ENCODE measurements at places on chromosomes 5 and 9.

DNA sequence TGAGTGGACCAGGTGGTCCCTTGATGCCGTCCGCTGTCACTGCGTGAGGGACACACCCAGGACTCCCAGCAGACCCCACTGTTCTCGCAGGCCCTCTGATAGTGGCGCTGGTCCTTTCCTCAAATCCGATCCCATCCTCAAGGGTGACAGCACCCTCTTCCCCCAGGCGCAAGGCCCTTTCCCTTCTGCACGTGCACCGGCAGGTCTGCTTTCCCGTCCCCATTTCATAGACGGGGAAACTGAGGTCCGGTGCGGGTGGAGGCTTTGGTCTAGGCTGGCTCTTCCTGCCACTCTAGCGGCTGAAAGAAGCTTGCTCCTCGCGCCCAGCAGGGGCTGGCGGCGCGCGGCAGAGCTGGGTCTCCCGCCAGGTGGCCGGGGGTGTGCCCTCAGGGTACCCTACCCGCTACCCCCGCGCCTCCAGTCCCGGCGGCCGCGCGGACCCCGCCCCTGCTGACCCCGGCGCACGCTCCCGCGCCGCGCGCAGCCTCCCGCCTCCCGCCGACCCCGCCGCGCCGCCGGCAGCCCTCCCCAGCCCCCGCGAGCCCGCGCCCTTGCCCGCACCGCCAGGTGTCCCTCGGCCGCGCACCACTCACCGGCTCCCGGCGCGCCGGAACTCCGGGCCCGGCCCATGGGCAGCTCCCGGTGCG lies 453 bp downstream of the RASGEF1C start:
- no peak for DNase-seq

DNA sequence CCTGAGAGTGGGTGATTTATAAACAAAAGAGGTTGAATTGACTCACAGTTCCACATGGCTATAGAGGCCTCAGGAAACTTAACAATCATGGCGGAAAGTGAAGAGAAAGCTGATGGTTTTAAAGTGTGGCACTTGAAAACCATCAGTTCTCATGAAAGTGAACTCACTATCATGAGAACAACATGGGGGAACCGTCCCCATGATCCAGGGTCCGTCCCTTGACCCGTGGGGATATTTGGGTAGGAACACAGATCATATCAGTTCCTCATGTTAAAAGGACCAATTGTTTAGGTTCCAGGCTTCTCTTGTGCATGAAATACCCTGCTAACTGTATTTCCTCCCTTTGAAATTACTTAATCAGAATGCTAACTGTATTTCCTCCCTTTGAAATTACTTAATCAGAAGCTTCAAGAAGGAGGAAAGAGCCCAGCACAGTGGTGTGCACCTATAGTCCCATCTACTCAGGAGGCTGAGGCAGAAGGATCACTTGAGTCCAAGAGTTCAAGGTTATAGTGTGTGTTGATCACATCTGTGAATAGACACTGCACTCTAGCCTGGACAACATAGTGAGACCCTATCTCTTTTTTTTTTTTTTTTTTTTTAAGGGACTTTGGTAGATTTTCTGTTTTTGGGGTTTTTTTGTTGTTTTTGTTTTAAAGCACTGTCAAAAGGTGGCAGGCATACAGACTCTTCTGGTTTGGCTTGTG lies 24.8 kb downstream of the TTC1 start:
- no peak for DNase-seq

DNA sequence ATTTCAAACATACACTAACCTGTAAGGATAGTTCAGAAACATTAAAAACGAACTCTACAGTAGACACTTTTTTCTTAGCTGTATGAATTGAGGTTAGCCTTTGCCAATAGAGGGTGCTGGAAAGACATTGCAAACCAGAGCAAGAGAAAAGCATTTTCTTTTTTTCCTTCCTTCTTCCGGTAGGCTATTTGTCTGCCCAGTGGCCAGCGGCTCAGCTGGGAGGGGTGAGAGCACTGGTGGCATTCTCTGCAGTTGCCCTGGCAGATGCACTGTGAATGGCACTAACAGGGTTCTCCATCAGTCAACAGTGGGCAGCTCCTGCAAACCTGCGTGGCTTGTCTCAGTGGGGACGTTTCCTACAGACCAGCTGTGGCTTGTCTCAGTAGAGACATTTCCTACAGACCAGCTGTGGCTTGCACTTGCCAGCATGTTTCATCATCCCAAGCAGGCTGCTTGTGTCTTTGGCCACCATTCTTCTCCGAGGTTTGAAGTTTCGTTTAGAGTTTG lies 984.5 kb upstream of the CDH18 start:
- peak; percentile 70 for DNase-seq

DNA sequence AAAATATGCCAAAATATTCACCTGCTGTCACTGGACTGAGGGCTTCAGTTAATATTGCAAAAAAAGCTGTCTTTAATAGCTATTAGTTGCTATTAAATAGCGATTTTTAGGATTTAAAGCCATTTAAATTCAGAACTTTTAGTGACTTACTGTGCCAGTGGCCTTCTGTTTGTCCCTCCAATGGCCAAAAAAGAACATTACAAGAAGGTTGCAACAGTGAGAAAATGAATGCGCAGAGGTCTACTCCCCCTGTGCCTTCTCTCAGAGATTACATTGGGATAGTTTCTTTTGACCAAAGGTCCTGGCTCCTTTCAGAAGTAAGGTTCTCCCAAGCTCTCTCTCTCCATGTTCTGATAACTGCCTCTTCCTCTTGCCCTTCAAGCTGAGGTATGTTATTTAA lies 930.3 kb upstream of the ARRDC3 start:
- no peak for DNase-seq

DNA sequence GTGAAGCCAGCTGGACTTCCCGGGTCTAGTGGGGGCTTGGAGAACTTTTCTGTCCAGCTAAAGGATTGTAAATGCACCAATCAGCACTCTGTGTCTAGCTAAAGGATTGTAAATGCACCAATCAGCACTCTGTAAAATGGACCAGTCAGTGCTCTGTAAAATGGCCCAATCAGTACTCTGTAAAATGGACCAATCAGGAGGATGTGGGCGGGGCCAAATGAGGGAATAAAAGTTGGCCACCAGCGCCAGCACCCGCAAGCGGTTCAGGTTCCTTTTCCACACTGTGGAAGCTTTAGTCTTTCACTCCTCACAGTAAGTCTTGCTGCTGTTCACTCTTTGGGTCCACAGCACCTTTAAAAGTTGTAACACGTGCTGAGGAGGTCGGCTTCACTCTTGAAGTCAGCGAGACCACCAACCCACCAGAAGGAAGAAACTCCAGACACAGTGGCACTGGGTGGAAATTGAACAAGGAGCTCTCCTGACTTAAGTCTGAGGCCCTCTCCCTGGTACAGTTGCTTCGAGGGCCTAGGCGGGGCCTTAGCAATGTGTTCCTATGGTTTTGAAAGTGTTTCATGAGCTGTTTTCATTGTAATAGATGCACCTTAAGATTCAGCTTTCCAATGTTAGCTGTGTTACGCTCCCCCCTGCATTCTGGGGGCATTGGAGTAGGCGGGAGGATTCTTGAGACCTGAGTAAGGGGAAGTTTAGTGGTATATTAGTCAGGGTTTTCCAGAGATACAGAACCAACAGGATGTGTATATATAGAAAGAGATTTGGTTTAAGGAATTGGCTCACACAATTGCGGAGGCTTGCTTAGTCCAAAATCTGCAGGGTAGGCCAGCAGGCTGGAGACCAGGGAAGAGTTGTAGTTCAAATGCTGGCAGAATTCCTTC lies 21.5 kb upstream of the MYO10 start:
- no peak for DNase-seq

DNA sequence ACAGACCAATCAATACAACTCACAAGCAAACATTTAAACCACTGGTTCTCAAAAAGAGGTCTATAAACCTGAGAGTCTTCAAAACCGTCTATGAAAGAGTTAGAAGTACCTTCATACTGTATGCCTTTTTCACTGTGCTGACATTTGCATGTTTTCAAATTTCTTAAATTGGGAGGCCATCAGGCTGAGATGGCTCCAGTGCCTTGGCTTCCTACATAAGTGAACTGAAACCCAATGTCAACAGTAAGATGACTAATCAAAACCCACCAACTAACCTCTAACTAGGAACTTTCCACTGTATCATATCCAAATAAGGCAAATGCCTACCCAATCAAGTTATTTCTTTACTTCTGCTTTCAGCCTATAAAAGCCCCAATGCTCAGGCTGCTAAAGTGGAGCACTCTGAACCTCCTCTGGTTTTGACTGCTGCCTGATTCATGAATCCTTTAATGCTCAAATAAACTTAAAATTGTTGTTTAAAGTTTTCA lies 35.1 kb downstream of the FAM13B start:
- no peak for DNase-seq

- DNase-seq = no peak
These were observed 77.8 kb downstream of the MUSK start for GRCh38 chr9:110746211-110746930.

- no peak for DNase-seq
These were observed 27.8 kb downstream of the ADRA1B start for GRCh38 chr5:159944056-159944600.

- DNase-seq = no peak
These were observed 275.3 kb downstream of the HTR1A start for GRCh38 chr5:63686938-63687337.

GRCh38 chr5:111507276-111507675 lies 5.1 kb downstream of the STARD4 start:
- DNase-seq = no peak

DNA sequence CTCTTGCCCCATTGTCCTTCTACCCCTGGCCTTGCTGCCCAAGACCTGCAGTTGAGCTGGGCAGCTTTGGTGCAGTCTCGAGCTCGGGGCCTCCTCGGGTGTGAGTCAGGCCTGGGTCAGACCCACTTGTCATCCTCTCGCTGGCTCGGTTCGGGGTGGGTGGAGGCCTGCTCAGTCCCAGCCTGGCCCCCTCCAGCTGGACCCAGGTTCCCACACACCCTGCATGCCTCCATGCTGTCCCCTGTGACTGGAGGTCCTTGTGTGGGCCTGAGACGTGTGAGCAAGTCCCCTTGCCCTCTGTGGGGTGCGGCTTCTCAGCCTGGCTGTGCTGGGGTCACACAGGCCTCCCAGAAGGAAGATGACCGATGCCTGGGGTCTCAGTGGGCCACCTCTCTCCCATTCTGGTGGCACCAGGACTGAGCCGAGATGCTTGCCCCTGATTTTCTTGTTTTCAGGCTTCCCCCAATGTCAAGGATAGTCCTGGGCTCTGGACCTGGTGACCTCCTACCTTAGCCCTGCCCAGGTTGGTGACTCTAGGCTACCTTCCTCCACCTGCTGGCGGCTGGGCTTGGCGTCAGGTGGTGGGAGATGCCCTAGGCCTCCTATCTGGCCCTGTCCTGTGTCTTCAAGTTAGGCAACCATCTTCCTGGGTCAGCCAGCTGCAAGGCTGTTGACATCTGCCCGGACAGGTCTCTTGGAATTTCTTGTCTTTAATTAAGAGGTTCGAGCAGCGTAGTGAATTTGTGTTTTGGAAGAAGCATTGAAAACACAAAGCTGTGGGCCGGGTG lies 15.1 kb downstream of the WNK2 start:
- DNase-seq = no peak

DNA sequence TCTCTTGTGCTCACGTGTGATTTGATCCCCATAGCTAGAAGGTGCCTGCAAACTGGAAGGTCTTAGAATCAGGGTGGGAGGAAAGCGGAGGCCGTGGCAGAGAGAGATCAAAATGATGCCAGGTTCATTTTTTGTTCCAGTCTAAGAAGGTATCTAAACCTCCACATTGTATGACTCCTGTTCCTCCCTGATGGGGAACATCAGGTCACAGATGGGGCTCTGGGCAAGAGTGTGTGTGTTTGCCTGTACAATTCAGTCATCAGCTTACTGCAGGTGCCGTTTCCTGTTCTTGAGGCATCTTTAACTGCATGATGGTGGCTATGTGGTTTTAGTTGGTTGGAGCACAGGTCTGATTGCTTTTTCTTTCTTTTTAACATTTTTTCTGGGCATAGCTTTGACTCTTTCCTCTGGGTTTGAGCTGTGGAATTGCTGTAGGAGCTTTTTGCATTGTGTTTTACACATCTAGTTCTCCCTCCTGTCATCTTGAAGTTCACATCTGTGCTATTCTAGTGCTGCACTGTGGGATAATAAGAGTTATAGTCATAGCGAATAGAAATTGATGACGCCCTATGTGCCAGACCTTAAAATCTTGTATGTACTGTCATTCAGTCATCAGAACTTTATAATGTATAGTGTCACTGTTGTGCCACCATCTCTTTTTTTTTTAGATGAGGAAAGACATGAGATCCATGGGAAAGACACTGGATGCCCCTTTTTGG lies 30.8 kb downstream of the ARHGAP26 start:
- no peak for DNase-seq

DNA sequence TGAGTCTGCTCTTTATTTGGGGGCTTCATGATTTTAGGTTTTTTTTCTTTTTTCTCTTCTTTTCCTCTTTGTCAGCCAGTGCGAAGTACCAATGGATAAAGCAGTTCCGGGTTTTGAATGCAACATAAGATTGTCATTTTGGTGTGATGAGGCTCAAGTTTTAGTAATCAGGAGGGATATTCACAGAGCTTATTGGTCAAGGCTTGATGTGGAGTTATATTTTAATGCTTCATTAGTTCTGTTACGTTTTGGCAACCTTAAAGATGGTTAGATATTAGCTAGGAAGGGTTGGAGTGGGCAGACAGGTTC lies 1.4 kb downstream of the PIK3R1 start:
- DNase-seq = no peak

- DNase-seq = no peak
These were observed 45.1 kb downstream of the SH3GL2 start for GRCh38 chr9:17623965-17624364.

DNA sequence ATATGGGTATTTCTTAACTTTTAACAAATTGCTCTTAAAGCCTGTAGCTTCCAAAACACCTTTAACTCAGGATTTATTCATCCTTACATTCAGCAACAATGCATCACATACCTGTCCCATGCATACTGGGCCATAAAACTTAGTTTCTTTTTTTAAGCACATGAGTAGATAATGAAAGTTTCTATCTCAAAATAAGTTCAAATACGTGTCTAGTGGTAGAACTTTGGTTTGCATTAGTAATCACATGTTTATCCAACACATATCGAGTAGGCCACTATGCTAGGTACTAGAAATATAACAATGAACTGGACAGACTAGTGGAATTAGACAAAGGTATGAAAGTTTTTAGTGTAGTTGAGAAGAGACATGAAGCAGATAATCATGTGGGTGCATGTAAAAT lies 99.6 kb downstream of the DOCK2 start:
- DNase-seq = no peak

GRCh38 chr5:139543423-139543991 lies 17.6 kb upstream of the UBE2D2 start:
- DNase-seq = peak; percentile 69

GRCh38 chr5:10695759-10696543 lies 65.1 kb downstream of the DAP start:
- DNase-seq = no peak

- no peak for DNase-seq
These were observed 73.8 kb downstream of the TRIO start for GRCh38 chr5:14216902-14217301.

- no peak for DNase-seq
These were observed 36.9 kb downstream of the ACTBL2 start for GRCh38 chr5:57445705-57446037.

- DNase-seq = no peak
These were observed 223.2 kb upstream of the ACO1 start for GRCh38 chr9:32161209-32161608.

- DNase-seq = no peak
These were observed 64.3 kb downstream of the GLDC start for GRCh38 chr9:6581253-6581652.

GRCh38 chr9:23669776-23670175 lies 156.3 kb downstream of the ELAVL2 start:
- DNase-seq = no peak
